Neural progenitor cell (in vitro differentiated cells): ENCODE measurements at places on chromosomes 1 and 21. TPM values are rescaled to one million over a fixed set of nuclear protein-coding genes. Genes with fewer than 3 reads are reported as not detected.
A peak's percentile ranks its signal among the peaks of the same experiment; 100 is the strongest.

PTBP2 gene
- total RNA-seq, result 149 and 170 TPM in 2 replicates

GRCh38 chr1:29713857-29714256 is 477.5 kb downstream of the PTPRU start:
- DNase-seq, result no peak

DNA sequence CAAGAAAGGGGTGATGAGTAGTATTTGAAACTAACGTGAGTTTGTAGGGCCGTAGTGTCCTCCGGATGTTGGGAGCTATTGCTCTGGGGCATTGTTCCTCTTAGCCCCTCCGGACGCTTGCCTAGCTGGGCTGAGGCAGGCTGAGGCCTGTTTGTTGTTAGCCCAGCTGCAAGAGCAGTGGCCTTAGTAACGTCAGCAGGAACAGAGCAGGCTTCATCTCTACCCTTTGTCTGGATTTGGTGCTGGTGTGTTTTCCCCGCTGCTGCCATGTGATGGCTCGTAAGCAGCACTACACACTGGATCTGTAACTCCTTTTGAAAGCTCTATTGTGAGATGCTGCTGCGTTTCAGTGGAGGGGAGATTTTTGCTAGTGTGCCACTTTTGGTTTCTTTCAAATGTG is 57.6 kb downstream of the DNM3 start:
- DNase-seq, result peak; percentile 88

GRCh38 chr1:94727846-94728715 is 92.1 kb upstream of the SLC44A3 start:
- DNase-seq, result no peak

DNA sequence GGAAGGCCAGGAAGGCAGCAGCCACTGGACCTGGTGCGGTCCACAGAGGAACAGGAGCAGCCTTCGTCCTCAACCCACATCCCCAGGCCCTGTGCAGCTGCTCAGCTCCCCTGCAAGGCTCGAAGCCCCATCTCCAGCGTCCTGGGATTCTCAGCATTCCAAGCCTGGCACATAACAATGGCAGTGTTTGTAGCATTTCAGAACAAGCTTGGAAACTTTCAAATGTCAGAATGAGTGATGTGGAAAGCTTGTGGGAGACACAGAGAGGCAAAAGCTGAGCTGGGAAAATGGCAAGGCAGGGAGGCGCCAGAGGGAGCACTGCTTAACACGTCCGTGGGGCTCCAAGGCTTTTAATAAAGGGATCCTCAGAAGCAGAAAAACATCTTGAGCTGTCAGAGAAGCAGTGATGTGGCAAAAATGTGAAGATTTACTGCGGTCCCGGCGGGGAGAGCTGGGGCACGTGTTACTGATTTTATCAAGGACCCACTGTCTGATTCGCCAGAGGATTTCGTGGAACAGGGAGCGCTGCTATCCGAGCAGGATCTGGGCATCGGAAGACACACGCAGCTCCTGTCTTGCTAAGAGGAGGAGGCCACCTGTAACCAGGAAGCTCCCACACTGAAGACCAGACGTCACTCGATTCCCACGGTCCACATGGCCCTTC is 38.1 kb downstream of the TOMM20 start:
- peak; percentile 89 for DNase-seq

DNA sequence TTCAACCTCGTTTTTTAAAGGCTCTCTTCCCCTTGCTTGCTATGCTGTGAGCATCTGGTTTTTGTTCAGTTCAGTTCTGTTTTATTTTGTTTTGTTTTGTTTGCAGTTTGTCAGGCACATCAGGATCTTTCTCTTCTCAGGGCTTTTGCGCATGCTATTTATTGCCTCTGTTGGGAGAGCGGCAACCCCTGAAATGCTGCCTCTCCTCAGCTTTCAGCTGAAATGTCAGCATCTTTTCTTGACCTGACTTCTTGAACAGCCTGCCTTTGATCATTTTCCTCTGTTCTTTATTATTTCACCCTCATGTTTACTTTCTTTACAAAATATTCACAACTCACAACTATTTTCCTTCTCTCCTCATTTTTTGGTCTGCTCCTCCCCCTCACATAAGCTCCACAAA is 50.4 kb upstream of the RC3H1 start:
- no peak for DNase-seq
